Activated CD4-positive, alpha-beta T cell treated with anti-CD3 and anti-CD28 coated beads, Interleukin-2, amount 10 ng/mL, durations not matched to agents 7 days and 5 days (primary cell): ENCODE measurements at places on chromosomes 4 and X.

- no peak for DNase-seq
These were observed 1.4 kb upstream of the STS start for GRCh38 chrX:7146020-7146702.

DNA sequence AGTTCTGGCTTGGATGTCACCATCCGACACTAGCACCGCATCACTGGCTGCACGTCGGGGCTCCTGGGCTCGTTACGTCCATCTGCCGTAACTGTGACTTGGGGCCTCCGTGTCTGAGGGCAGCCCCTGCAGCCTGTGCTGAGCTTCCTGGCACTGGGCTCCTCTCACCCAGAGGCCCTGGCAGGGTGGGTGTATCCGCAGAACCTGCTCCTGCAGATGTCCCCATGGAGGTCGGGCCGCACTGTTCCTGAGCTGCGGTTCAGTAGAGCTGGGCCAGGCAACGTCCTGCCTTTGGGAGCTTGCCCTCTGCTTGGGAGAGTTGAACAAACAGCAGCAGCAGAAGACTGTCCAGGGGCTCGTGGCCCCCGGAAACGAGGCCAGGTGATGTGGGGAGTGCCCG, 71.4 kb downstream of the RGS12 start:
- DNase-seq: no peak

DNA sequence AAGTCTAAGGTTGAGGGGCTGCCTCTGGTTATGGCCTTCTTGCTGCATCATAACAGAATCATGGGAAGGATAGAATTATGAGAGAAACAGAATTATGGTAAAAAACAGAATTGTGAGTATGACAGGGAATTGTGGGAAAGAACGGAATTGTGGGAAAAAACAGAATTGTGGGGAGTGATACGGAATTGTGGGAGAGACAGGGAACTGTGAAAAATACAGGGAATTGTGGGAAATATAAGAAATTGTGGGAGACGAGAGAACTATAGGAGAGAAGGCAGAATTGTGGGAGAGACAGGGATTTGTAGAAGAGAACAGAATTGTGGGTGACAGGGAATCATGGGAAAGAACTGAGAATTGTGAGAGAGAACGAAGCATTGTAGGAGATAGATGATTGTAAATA, 159.1 kb downstream of the FRMPD4 start:
- no peak for DNase-seq

- DNase-seq: no peak
These were observed 646.7 kb downstream of the TLL1 start for GRCh38 chr4:166519774-166520173.

DNA sequence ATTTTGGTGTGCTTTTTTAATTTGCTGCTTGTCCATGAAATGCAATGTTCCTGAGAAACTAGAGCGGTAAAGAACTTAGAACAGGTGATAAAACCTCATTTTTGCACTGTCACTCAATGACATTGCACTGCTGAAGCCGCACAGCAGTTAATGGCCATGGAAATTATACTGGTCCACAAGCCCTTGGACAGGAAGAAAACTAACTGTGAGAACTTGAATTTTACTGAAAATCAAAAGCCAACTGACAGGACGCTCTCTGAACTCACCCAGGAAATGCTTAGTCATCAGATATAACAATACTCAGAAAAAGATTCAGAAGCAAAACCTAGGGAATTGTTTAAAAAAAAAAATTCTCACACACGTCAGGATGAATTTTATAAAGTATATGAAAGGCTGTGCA, 246.4 kb upstream of the SLC7A11 start:
- DNase-seq: no peak

DNA sequence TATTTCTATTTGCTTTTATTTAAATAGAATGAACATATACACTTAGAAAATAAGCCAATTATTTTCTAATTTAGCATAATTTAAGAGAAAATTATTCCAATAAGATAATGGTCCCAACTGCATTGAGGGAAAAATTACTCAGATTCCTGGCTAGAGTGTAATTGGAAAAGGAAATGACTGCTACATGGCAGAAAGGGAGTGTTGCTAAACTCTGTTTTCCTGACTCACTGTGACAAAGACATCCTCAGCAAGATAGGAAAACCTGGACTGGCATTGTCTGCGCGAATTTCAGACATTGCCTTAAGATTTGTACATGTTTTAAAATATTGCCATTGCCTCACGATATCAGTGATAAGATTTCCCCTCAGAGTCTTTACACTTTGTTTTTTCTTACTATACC, 8.2 kb downstream of the TNIP3 start:
- DNase-seq: no peak

DNA sequence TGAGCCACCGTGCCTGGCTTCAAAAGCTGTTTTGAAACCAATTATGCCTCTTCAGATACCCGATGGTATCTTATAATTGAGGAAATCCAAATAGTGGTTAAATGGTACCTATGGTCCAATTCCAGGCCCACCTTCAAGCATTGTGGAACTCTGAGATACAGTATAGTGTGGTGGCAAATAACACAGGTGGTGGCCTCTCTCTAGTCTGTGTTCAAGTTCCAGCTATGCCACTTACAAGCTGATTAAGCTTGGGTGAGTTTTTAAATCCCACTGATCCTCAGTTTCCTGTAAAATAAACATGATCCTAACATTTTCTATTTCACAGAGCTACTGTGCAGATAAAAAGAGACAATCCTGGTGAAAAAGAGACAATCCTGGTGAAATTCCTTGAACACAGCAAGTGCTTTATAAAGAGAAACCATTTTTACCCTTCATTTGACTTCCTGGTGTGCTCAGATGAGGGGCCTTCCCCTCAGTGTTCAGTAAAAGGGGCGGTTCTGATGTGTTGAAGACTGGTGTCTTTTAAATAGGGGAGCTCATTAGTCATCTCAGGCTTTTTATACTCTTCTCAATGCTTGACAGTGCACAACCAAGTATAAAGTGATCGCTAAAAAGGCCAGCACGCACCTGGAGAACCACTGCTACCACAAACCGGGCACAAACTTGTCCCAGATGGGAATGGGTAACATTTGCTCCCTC, 30.8 kb upstream of the CD40LG start:
- DNase-seq: peak; percentile 34

DNA sequence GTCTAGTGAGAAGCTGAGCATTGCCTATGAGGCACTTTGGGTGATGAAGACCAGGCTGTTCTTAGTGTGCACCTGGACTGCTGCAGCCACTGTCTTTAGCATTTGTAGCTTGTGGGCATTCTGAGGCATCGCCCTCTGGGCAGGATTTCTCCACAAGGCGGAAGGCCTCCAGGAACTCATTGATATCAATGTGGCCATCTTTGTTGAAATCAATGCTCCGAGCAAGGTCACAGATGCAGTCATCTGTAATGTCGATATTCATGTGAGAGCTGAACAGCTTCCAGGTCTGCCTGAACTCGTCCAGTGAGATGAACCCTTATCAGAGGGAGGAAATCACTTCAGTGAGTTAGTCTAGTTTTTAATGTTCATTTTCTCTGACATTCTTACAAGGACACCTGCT, 41.6 kb downstream of the PPEF2 start:
- no peak for DNase-seq

- no peak for DNase-seq
These were observed 323.6 kb upstream of the DIPK2B start for GRCh38 chrX:45524296-45524695.

DNA sequence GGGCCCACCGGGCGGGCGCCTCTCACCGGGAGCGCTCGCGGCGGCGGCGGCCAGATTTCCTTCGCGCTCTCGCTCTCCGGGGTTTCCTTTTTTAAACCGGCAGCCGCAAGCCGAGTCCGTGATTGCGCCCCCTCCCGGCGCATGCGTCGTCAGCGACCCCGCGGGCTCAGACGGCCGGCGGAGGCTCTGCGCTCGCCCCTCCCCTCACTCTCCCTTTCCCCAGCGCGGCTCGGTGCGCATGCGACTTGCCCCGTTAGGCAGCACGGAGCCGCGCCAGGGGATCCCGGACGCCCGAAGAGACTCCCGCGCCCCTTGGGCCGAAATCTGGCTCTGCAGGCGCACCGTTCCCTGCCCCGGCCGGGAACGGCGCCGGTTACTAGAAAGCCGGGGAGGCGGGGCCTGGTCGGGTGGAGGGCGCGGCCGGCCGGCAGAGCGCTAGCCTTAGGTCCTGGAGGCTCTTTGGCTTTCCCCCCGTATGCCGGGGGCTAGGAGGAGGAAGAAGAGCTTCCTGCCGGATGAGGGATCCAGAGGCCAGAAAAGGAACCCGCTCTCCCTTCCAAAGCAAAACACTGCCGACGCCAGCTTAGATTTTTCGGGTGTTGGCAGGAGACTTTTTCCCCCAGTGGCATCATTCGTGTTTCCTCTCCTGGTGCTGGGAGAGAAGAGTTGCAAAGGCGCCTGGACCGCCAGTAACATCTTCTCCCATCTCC, at the start of gene CLOCK:
Gene CLOCK, minus strand, starts transcription at position 154 of the 710 bp plus-strand sequence. CDS start 64,124 bp downstream, outside the sequence.
- DNase-seq: peak; percentile 80

DNA sequence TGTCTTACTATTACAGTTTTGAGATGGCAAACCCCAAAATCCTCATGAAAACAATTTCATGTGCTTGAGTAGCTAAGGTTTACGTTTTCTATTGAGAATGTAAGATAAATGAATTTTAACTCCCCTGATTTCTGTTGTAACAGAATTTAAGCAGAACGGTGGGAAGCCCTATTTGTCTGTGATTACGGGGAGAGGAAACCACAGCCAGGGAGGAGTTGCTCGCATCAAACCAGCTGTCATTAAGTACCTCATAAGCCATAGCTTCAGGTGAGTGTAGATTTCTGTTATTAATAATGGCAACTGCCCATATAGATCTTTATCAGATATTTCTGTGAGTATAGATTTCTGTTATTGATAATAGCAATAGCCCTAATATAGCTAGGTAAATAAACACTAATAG, 44.2 kb upstream of the RHOH start:
- peak; percentile 24 for DNase-seq

DNA sequence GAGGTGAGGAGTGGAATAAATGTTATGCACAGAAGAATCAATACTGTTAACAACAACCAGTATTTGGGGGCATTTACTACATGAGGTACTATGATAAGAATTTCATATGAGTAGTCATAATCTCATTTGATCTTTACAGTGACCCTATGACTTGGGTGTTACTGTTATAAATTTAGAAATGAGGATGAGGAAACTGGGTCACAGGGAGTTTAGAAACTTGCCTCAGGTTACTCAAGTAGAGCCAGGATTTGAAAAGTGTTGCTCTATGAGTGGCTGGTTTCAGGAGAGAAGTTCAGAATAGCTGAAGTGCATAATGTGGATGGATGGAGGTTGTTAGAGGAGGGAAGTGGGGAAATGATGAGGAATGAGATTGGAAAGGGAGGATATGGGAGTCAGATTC, 16.6 kb upstream of the DDIT4L start:
- no peak for DNase-seq

DNA sequence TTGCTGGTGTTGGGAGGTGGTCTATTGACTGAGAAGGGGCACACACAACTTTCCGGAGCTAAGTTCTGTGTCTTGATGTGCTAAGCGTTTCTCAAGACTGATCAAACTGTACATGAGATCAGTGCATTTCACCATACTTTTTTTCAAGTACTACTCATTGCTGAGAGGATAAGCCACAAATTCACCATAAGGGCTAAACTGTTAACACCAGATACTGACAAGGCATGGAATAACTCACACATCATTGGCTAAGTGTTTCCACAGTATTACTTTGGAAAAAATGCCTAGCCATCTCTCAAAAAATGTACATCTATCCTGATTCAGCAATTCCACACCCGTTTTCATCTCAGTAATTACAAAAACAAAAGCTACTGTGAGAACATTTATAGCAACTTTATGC, 13.0 kb downstream of the RBMX start:
- no peak for DNase-seq

- DNase-seq: no peak
These were observed 74.4 kb downstream of the PDLIM5 start for GRCh38 chr4:94525993-94526728.

DNA sequence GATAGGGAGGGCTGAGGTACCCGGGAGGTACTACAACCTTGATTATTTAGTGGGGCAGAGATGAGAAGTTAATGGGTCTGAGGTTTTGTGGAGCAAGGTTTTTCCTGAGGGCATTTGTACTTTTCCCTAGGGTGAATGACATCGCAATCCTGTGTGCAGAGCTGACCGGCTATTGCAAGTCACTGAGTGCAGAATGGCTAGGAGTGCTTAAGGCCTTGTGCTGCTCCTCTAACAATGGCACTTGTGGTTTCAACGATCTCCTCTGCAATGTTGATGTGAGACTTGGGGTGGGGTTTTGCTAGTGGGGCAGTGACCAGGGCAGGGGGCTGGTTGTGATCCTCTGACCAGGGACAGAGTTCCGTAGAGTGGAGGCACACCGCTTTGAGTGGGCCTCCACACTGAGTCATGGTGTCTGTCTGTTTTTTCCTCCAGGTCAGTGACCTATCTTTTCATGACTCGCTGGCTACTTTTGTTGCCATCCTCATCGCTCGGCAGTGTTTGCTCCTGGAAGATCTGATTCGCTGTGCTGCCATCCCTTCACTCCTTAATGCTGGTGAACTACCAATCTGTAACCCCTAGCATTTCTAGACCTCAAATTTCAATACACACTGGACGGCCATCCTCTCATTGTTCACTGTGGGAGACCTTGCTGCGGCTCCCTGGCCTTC, 9.9 kb downstream of the MED12 start:
- DNase-seq: no peak

- DNase-seq: peak; percentile 71
These were observed 4.8 kb downstream of the FLNA start for GRCh38 chrX:154369449-154370299.

- no peak for DNase-seq
These were observed 8.7 kb downstream of the PDE6B start for GRCh38 chr4:633976-634598.

DNA sequence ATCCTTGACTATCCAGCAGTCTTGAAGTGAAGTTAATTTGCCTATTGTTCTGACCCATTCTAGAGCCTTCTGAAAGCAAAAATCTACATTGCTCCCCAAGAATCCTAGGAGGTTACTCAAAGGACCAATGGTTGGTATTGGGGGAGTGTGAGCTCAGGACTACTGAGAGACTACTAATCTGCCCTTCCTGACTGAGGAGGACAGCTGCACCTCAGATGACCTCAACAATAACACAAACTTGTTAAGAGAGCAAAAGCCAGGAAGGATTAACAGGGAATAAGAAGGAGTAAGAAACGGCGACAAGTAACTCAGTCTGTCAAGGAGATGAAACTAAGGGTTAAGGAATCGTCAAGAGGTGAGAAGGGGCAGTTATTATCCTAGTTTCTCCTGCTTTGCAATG, 43.4 kb downstream of the IDS start:
- DNase-seq: no peak

- no peak for DNase-seq
These were observed 30.4 kb upstream of the LAMP2 start for GRCh38 chrX:120499301-120500072.

DNA sequence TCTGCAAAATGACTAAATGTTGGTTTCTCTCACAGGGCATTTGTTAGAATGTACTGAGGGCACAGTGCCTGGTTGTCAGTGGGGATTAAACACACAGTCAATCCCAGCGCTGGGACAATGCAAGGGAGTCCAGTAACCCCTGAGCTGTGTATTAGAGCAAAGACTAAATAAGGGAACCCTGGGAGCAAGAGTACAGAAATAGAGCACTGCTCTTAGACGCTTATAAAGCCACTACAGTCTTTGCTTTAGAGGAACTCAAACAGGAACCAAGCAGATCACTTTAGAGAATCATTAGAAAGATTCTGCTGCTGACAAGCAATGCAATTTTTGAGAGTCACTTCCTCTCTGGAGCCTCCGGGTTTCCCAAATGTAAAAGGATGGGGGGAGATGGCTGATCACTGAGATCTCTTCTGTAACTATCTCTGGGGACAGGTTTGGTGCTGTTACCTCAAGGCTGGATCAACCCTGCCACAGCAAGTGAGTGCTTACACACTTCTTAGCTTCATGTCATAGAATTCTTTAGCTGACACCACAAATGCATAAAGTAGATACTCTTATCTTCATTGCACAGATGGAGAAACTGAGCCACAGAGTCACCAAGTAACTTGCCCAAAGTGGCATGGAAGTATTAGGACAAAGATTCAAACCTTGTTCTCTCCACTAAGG, 137.8 kb upstream of the CPEB2 start:
- DNase-seq: no peak
